ENCODE measurements at places on chromosomes 6 and 20.

DNA sequence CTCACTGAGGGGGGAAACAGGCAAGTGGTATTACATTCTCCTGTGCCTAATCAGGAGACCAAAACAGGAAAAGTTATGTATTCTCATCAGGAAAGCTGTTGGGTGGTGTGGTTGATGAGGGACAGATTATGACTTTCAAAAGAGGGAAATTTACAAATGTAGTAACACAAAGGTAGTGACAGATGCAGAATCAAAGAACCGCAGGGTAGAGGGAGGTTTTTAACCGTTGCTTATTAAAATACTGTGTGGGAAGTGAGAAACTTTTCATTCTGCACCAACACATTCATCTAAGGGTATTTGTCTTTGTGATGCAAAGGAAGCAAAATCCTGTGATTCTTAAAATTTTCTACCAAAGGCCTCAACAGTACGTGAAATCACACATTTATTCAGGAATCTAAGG, 288.2 kb upstream of the MAN1A1 start:
- DNase-seq: no peak

- peak; percentile 47 for DNase-seq
Measured at GRCh38 chr6:4088704-4089103, 9.8 kb upstream of the FAM217A start.

GRCh38 chr6:162063666-162064065, 663.9 kb downstream of the PRKN start:
- no peak for DNase-seq

- DNase-seq: peak; percentile 25
Measured at GRCh38 chr6:97133067-97133466, 149.9 kb downstream of the MMS22L start.

DNA sequence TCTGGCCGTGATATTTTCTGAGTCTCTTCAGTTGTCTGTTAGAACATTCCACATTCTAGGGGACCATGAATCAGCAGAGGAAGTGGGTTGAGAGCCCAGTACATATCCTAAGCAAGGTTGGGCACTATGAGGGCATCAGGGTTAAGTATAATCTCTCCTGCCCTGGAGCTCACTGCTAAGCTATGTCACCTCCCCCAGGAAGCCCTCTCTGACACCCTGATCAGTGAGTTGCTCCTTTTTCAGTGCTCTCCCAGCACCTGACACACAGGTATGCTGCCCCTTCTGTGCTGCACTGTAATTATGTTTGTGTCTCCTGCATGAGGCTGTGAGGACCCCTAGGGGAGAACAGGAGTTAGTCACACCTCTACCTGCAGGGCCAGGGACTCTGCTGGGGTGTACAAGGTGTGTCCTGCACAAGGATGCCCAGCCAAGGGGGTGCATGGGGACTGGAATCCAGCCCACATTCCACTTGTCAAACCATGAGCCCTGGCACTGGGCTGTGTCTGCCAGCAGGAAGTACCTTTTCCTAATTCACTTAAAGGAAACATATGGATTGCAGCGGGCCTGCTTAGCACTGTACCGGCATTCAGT, 3.9 kb downstream of the RAB44 start:
- no peak for DNase-seq

GRCh38 chr6:4012826-4013225, 66.1 kb downstream of the FAM217A start:
- DNase-seq: no peak

- no peak for DNase-seq
Measured at GRCh38 chr6:104566411-104566810, 293.3 kb downstream of the HACE1 start.

- DNase-seq: no peak
Measured at GRCh38 chr6:38482466-38482865, 157.3 kb downstream of the BTBD9 start.

DNA sequence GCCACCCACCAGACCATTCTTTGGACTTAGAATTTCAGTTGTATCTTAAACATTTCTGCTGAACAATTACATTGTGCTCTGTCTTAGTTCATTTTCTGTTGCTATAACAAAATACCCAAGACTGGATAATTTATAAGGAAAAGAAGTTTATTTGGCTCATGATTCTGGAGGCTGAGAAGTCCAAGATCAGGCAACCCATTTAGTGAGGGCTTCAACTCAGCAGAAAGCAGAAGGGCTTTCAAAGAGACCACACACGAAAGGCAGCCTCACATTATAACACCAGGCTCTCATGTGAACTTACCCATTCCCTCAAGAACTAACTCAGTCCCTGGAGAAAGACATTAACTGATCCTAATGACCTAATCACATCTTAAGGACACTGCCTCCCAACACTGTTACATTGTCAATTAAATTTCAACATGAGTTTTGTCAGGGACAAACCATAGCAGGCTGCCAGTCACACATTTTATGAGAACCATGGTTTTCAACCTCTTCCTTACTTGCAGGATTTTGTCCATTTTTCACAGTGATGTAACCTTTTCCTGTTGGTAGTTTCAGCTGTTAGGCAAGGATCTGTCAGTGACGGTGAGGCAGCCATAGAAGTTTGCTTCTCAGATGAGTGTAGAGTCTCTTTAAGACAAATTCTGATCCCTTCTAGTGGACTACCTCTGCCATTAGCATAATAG, 399.6 kb upstream of the SOX4 start:
- no peak for DNase-seq

DNA sequence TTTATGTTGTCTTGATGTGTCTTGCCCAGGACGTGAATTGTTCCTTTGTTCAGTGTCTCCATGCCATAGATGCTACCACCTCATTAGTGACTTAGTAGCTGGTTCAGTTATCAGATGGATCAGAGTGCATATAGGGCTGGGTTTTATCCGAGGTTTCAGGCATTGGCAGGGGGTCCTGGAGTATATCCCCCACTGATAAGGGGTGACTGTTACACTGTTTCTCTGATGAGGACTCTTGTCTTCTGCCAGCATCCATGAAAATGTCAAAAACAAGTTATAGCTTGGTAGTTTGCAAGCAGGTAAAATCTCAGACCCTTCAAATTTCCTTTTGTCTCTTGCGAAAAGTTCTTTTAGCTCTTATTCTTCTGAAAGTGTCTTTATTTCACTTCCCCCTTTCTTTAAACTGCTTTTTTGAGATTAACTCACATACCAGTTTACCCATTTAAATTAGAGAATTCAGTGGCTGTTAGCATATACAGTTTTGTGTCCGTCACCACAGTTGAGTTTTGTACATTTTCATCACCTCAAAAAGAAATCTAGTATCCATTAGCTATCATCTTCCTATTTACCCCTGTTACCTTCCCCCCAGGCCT, 109.2 kb downstream of the CDYL start:
- DNase-seq: no peak

Measured in NCI-H82 (cell line).